SIG-M5 (cell line): ENCODE measurements at places on chromosomes 5 and 9.

DNA sequence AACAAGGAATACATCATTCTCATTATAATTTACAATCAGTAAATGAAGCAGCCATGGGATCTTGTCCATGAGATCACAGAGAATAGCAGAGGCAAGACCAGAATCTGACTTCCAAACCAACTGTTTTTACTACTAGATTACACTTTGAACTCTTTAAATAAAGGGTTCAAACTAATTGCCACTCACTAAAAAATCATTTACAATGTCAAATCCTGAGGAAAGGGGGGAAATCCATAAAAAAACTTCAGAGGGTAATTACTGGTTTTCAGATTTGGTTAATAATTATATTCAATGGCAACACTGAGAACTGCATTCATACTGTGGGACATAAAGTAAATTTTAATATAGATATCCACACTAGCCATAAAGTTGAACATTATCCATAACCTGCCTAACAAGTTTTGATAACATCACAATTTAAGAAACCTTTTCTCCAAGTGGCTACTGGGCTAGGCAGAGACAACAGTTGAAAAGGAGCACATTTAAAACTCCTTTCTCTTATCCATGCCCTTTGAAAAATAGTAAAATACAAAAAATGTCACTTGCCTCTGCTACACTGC lies 15.9 kb downstream of the PLPP1 start:
- no peak for DNase-seq

DNA sequence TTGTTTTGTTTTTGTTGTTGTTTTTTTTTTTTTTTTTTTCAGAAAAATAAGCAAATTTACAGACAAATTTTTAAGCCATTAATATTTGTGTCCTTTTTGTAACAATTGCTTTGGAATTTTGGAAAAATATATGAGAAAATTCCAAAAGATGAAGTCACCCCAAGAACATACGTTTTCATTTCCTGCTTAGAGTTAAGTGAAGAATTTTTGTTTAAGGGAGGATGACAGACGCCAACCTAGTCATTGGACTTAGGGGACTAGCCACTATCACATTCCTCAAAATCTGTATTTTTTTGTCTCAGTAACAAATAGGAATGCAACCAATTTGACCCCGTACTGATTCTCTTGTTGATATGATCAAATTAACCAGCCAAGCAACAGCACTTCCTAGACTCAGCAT lies 433.9 kb upstream of the SLC30A5 start:
- no peak for DNase-seq

- no peak for DNase-seq
Measured at GRCh38 chr9:89563571-89564345, 41.1 kb upstream of the GADD45G start.

DNA sequence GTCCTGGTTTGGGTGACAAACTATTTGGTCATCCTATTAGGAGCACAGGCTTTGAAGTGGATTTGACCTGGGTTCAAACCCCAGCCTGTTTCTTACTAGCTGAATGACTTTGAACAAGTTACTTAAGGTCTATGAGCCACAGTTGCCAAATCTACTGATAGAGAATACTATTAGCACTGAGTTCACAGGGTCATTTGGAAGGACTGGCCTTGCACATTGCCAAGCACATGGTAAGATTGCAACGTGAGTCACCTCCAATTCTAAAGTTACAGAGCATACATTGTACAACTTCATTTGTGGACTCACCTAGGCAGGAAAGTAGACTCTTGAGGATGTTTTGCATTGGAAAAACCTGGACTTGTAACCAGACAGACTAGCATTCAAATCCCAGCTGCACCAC lies 38.9 kb downstream of the MFAP3 start:
- no peak for DNase-seq

DNA sequence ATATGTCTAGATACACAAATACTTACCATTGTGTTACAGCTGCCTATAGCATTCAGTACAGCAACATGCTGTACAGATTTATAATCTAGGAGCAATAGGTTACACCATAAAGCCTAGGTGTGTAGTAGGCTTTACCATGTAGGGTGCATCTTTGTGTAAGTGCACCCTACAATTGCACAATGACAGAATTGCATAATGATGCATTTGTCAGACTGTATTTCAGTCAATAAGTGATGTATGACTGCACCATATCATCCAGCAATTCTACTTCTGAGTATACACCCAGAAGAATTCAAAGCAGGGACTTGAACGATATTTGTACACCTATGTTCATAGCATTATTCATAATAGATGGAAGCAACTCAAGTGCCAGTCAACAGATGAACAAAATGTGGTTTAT lies 100.4 kb upstream of the SLC44A1 start:
- DNase-seq: no peak
